ENCODE measurements at places on chromosomes 6 and 20. TPM values are rescaled to one million over a fixed set of nuclear protein-coding genes. Genes with fewer than 3 reads are reported as not detected.
A peak's percentile ranks its signal among the peaks of the same experiment; 100 is the strongest.

DNA sequence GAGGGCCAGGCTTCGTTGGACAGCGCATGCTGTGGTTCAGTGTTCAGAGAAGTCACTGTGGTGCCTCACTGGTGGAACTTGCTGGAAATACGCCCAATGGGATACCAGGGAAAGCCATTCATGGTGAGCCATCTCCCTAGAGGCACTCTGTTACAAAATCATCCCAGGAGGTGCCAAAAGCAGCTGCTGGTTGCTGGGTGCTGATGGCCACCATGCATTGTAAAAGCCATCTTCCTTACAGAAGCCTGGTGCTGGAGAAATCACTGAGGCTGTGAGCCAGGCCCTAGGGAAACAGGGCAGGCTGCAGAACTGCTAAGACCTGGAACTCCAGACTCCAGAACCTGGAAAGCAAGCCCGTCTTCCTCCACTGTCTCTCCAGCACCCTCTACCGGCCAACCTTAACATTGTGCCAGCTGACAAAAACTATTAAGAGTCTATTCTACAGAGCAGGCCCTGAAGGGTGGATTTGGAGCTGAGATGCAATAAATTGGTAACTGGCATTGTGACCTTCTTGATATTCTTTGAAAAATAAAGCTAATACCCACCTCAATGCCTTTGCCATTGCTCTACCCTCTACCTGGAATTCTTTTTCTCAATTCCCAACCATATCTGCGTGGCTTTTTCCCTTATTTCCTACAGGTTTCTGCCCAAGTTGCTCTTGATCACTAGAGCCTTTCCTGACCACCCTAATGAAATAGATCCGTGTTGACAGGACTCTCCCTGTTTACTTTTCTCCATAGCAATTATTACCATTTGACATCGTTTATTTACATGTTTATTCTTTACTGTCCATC lies 18.5 kb downstream of the SNRPB start:
- no peak overlapping the region for H3K4me3 ChIP-seq
- H3K36me3 ChIP-seq: no peaks in the 10 kb centered on the region
- no peaks in the 10 kb centered on the region for H3K4me1 ChIP-seq
- no peak overlapping the region for H3K27ac ChIP-seq
- H3K27me3 ChIP-seq: no peaks in the 10 kb centered on the region

DNA sequence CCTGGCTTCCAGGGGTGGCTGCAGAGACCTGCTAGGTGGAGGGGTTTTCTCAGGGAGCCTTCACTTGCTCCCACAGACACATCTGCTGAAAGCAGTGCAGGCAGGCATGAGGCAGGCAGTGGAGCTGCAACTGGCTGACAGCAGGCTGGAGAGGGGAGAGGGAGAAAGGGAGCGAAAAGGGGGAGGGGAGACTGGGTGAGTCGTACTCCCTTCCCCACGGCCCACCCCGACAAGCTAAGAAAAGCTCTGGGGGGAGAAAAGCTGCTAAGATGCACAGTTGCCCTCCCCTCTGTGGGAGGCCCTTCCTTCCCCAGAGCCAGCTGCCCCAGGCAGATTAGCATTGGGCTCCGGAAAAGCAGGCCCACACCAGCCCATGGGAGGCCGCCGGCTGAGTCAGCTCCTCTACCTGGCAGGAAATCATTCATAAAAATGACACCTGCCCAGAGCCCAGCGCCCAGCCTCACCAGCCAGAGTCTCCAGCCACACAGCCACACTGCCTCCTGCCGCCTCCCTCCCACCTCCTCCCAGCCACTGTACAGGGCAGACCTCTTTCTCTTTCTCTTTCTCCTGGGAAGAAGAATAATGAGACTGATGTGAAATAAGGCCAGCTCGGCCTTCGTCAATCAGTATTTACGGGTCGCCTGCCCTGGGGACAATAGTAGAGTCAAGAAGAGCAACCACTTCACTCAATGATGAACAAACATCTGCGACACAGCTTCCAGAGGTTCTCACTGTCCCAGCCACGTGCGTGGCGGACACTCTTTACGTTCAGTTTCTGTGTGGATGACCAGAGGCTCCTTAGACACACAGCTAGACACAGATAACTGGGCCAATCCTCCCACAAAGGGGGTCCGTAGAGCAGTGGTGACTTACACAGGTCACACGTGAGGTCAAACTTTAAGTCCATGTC lies 7.7 kb upstream of the C20orf203 start:
- H3K27me3 ChIP-seq: no peaks in the 10 kb centered on the region
- no peak overlapping the region for H3K27ac ChIP-seq
- H3K4me3 ChIP-seq: no peak overlapping the region
- peak; percentile 58 for DNase-seq
- H3K36me3 ChIP-seq: no peaks in the 10 kb centered on the region

- peaks cover 7% of the 10 kb centered on the region for H3K4me1 ChIP-seq
- peak; percentile 54 for DNase-seq
- no peaks in the 10 kb centered on the region for H3K27me3 ChIP-seq
- no peak overlapping the region for H3K4me3 ChIP-seq
Observed at GRCh38 chr20:4973330-4974097, 27.8 kb downstream of the SLC23A2 start.

DNA sequence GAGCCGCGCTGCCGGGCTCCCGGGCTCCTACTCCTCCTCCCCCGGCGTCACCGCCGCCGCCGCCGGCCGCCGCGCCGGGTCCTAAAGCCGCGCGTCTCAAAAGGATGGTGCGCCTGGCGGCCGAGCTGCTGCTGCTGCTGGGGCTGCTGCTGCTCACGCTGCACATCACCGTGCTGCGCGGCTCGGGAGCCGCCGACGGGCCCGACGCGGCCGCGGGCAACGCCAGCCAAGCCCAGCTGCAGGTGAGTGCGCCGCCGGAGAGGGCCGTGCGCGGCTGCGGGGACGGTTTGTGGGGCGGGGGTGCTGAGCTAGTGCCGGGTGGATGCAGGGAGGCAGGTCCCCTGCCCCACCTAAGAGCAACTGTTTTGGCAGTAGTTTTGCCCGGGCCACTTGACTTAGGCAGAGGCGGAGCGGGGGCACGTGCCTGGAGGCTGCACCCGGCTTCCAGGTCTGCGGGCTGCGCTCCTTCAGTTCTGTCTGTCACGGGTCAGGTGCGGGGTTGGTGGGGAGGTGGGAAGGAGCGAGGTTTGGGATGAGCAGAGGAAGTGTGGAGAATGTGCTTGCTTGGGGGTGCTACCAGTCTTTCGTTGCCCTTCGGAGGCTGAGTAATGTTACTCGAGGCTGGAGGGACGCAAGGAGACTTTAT lies 722 bp downstream of the ISM1 start:
- H3K4me1 ChIP-seq: no peaks in the 10 kb centered on the region
- DNase-seq: peak; percentile 78

DNA sequence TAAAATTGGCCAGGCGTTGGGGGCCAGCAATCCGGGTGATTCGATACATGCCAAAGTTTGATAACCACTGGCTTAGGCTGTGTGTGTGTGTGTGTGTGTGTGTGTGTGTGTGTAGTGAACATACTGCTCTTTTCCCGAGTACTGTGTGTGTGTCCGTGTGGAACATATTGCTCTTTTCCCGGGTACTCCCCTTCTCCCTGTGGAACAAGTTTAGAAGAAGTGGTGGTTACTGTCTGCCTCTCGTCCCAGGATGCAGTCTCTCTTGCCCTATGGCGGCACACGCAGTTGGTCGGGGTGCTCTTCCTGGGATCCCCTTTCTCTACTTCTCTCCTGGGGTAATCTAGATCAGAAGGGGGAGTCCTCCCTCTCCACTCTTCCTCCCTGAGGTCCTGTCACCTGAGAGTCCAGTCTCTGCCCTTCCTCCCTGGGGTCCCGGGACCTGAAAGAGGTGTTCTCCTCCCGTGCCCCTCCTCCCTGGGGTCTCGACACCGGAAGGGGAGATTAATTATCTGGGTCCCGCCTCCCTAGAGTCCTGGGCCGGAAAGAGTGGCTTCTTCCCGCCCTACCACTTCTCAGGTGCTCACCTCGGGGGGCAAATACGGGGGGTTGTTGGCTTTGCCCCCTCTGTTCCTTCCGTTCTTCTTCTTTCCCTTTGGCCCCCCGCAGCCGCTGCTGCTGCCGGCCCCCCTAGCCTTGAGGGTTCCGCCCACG lies 516 bp downstream of the GTPBP2 start:
- peaks cover 16% of the 10 kb centered on the region for H3K36me3 ChIP-seq
- DNase-seq: peak; percentile 90
- peak overlapping the region; percentile 94 for H3K27ac ChIP-seq
- H3K4me1 ChIP-seq: no peaks in the 10 kb centered on the region
- no peaks in the 10 kb centered on the region for H3K27me3 ChIP-seq
- peak overlapping the region; percentile 87 for H3K4me3 ChIP-seq

DNA sequence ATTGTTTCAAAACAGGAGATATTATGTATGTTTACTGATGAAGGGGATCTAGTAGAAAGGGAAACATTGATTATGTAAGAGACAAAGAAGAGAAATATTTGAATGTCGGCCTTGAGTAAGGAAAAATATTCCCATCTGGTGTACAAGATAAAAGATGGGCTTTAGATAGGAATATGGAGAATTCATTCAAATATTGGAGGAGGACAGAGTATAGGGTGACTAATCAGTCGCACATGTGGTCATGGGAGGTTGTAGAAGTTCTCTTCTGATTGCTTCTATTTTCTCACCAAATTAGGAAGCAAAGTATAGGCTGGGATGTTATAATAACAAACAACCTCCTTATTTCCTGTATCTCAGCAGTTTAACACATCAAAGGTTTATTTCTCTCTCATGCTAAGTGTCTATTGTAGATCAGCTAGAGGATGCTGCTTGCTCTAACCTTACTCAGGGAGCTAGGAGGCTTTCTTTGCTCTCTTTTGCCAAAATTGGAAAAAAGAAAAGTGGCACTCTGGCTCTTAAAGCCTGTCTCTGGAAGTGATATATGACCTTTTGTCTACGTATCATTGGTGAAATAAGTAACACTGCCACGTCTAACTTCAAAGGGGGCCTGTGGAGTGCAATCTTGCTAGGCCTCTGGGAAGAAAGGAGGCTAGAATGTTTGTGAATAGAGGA lies 1.2 kb upstream of the HDDC2 start:
- no peak for DNase-seq
- H3K27me3 ChIP-seq: no peaks in the 10 kb centered on the region
- no peak overlapping the region for H3K27ac ChIP-seq
- peaks cover 2% of the 10 kb centered on the region for H3K4me1 ChIP-seq
- H3K4me3 ChIP-seq: no peak overlapping the region
- H3K36me3 ChIP-seq: peaks cover 14% of the 10 kb centered on the region

DNA sequence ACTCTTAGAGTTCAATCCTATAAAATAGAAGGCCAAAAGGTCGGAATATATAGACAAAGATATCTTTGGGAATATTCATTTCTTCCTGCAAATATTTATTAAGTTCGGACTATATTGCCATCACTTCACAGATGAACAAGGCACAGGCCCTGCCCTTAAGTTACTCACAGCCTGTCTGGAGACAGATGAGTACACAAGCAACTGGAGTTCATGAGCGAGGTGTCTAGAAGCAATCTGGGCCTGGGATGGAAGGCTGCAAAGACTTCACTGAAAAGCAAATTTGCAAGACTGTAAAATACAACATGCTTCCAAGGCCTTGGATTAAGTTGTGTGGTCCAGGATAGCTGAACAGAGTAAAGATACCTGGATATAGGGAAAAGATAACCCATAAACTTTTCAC lies 56.7 kb upstream of the CEP85L start:
- no peaks in the 10 kb centered on the region for H3K36me3 ChIP-seq
- DNase-seq: no peak
- H3K27me3 ChIP-seq: no peaks in the 10 kb centered on the region
- H3K4me3 ChIP-seq: no peak overlapping the region
- no peak overlapping the region for H3K27ac ChIP-seq

GRCh38 chr6:81241126-81242041 lies 511.1 kb downstream of the TENT5A start:
- H3K4me3 ChIP-seq: no peak overlapping the region
- no peak for DNase-seq
- no peak overlapping the region for H3K27ac ChIP-seq
- no peaks in the 10 kb centered on the region for H3K36me3 ChIP-seq

DNA sequence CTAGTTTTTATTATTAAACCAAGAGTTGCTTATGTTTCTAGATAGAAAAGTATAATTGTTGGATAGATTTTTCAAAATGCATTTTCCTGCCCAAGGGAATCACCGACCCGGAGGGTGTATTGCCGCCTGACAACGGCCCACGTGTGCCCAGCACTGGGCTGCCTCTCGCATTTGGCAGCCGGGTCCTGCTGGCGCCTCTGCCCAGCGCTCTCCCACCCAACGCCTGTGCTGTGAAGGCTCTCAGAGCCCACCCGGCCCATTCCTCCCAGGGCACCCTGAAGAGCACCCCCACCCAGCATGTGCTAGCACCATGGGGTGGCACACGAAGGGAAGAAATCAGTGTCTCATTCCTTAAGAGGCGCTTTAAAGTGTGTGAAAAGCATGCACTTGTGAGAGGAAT lies 88.3 kb upstream of the AFDN start:
- no peaks in the 10 kb centered on the region for H3K27me3 ChIP-seq
- H3K4me1 ChIP-seq: peaks cover 10% of the 10 kb centered on the region
- DNase-seq: no peak
- H3K4me3 ChIP-seq: no peak overlapping the region
- H3K36me3 ChIP-seq: no peaks in the 10 kb centered on the region
- H3K27ac ChIP-seq: no peak overlapping the region

DNA sequence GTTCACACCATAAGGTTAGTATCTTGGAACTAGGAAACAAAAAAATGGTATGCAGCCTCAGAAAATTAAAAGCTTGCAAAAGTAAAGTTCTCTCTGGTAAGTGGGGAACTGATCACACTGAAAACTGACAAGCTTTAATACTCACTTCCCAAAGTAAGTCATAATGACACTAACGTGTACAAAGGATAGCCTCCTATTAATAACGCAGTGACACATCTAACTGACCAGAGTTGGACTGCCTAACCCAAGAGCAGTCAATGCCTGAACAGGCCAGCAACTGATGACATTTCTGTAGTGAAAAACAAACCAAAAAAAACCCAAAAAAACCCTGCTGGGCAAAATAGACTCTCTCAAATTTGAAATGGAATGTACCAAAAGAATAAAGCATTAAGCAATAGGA lies 30.7 kb downstream of the CHD6 start:
- H3K4me3 ChIP-seq: no peak overlapping the region
- no peaks in the 10 kb centered on the region for H3K27me3 ChIP-seq
- no peak overlapping the region for H3K27ac ChIP-seq
- H3K36me3 ChIP-seq: no peaks in the 10 kb centered on the region

DNA sequence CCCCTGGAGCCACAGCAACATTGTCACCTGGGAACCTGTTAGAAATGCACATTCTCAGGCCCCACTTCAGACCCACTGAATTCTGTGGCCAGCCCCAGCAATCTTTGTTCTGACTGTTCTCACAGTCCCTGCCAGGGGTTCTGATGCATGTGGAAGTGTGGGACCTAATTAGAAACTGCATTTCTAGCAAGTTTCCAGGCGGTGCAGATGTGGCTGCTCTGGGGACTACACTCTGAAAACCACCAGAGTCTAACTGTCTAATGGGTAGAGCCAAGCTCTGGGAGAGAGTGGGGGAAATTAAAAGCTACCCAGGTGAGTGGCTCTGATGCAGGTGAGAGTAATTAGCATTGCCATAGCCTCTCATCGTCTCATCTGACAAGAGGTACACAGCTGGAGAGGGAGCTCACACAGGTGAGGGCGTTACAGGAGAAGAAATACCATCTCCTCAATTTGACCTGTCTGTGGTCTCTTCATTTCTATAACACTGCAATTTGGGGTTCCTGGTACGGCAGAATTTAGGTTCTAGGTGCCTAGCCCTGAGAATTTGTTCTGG lies 66.0 kb downstream of the SNX5 start:
- no peak overlapping the region for H3K27ac ChIP-seq
- H3K4me1 ChIP-seq: no peaks in the 10 kb centered on the region
- H3K36me3 ChIP-seq: no peaks in the 10 kb centered on the region
- DNase-seq: no peak

- no peak overlapping the region for H3K27ac ChIP-seq
- no peaks in the 10 kb centered on the region for H3K36me3 ChIP-seq
- H3K27me3 ChIP-seq: no peaks in the 10 kb centered on the region
- H3K4me1 ChIP-seq: no peaks in the 10 kb centered on the region
- H3K4me3 ChIP-seq: no peak overlapping the region
- no peak for DNase-seq
Observed at GRCh38 chr6:162493917-162494316, 233.6 kb downstream of the PRKN start.

Gene SLC35D3
- not detected for polyA plus RNA-seq

Gene AVP
- polyA plus RNA-seq: 2.1 TPM

Gene ZNF311
- polyA plus RNA-seq: 0.77 TPM

Gene EMILIN3
- 0.32 TPM for polyA plus RNA-seq

Measured in kidney (tissue), 22 donors.